Left ventricle myocardium superior (tissue), 1 donor: ENCODE measurements at places on chromosomes 4 and X.

GRCh38 chrX:7190157-7190556, 42.2 kb upstream of the PUDP start:
- no peak for DNase-seq

DNA sequence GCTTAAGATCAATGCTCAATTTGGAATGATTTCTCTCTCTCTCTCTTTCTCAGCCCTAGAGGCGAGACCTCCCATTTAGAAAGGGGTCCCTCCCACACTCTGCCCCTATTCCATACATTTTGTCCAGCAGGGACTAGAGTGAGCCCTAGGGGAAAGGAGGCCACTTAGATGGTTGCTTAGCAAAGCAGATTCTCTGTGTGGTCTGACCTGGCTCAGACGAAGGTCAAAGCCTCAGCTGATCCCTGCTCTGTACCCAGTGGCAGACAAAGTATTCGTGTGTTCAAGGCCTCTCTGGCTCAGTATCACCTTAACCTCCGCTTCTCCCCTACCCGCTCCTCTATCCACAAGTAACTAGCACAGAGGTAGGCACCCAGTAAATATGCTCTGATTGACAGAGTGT, 78.4 kb downstream of the HPRT1 start:
- no peak for DNase-seq

DNA sequence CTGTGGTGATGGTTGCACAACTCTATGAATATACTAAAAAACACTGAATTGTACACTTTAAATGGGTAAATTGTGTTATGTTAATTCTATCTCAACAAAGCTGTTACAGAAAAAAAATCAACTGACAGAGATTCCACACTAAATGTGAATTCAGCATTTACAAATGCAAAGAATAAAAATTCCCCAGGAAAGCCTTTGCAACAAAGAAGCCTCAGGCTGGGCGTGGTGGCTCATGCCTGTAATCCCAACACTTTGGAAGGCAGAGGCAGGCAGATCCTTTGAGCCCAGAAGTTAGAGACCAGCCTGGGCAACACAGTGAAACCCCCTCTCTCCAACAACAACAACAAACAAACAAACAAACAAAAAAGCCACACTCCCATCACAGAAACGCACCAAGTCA, 8.9 kb downstream of the BCLAF3 start:
- DNase-seq: no peak

DNA sequence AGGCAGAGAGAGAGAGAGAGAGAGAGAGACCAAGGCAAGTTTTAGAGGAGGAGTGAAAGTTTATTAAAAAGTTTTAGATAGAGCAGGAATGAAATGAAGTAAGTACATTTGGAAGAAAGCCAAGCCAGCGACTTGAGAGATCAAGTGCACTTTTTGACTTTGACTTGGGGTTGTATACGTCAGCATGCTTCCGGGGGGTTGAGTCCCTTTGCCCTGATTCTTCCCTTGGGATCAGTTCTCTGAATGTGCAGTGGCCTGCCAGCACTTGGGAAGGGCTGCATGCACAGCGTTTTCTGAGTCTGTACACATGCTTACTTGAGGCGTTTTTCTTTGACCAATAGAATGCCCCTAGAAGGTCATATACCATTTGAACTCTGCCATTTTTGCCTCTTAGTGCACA, 400.5 kb downstream of the PDGFC start:
- DNase-seq: peak; percentile 34

GRCh38 chr4:77653162-77653758, 47.6 kb downstream of the CXCL13 start:
- no peak for DNase-seq
